HuH-7.5 (cell line): ENCODE measurements at places on chromosomes 7 and 10.

DNA sequence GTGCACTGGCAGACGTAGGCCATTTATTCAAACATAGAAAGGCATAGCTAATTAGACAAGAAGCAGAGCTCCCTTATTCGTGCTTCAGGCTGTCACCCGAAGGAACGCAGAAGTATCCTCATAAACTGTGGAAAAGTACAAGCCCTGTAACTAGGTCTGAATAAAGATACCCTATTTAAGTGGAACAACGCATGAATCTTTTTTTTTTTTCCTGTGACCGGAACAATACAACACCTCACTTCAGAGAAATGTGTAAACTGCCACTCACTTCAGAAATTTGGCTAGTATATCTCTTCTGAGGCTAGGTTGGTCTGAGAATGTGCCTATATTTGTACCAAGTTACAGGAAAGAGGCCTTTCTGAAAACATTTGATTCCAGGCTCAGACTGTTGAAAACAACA, 8.0 kb upstream of the CSTF2T start:
- no peak for DNase-seq

DNA sequence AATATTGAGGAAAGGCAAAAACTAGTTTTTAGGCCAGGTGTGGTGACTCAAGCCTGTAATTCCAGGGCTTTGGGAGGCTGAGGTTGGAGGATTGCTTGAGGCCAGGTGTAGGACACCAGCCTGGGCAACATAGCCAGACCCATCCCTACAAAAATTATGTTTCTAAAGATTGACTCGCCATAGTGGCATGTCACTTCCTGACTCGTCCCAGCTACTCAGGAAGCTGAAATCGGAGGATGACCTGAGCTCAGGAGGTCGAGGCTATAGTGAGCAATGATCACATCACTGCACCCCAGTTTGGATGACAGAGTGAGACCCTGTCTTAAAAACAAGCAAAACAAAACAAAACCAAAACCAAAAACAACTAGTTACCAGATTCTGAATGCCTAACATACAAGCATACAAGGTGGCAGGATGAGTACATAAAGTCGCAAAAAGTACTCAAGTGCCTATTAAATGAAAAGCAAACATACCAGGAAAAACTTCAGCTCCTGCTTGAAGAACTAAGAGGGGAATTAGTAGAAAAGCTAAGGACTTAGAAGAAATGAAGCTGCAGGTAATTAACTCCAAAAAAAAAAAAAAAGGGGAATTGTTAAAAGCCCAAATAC, 14.1 kb downstream of the ZNF398 start:
- DNase-seq, result no peak

- DNase-seq, result no peak
Measured at GRCh38 chr10:58373442-58373827, 11.8 kb upstream of the TFAM start.

DNA sequence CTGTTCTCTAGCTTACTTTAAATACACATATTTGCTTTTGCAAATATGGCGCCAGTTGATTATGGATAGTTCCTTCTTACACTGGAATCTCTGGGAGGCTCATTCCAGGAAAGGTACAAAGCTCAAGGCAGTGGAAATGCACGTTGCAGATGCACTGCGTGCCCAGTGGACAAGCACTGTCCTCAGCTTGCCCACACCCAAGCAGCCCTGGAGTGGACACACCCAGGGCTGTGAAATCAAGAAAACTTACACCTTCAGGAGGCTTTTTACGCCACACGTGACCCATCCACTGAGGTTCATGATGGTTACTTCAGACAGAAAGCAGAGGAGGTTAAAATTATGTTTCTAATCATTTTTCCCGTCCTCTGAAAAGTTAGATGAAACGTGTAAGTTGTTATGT, 248.5 kb downstream of the VTI1A start:
- no peak for DNase-seq

GRCh38 chr7:26051021-26051420, 101.0 kb upstream of the NFE2L3 start:
- DNase-seq, result no peak

DNA sequence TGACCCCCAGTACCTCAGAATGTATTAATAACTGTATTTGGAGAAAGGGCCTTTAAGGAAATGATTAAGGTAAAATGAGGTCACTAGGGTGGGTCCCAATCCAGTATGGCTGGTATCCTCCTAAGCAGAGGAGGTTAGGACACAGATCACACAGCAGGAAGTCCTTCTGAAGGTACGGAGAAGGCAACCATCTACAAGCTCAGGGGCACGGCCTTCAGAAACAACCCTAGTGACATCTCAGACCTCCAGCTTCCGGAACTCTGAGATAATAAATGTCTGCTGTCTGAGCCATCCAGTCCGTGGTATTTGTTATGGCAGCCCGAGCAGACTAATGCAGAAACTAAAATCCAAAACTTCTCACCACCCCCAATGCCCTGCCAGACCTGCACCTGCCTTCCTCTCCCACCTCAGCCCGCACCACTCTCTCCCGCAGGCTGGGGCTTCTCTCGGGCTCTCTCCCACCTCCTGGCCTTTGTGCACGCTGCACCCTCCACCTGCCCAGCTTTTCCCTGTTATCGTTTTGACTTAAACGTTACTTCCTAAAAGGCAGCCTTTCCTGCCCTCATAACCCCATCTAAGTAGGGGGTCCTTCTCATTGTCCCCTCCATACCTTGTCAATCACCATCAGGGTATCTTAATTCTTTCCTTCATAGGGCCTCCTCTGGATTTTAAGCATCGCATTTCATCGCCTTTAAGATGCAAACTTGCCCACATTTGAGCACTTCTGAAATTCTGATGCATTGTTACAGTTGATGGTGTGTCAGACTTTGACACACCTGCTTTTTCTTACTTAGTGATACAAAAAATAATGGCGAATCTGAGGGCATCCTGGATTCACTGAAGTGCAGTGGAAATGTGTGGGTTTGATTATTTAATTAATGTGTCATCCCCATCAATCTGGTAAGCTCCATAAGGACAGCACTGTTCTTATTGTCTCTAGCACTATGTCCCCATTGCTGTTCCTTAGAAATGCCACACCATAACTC, 32.2 kb upstream of the AQP1 start:
- DNase-seq, result no peak

GRCh38 chr7:1096156-1097119, 8.5 kb downstream of the GPER1 start:
- no peak for DNase-seq
